COLO829 (cell line): ENCODE measurements at places on chromosomes 2 and 18.
A peak's percentile ranks its signal among the peaks of the same experiment; 100 is the strongest.

GRCh38 chr2:200396781-200397242 is 90.3 kb downstream of the SPATS2L start:
- DNase-seq: no peak

GRCh38 chr2:31535768-31536167 is 45.0 kb downstream of the SRD5A2 start:
- no peak for DNase-seq

DNA sequence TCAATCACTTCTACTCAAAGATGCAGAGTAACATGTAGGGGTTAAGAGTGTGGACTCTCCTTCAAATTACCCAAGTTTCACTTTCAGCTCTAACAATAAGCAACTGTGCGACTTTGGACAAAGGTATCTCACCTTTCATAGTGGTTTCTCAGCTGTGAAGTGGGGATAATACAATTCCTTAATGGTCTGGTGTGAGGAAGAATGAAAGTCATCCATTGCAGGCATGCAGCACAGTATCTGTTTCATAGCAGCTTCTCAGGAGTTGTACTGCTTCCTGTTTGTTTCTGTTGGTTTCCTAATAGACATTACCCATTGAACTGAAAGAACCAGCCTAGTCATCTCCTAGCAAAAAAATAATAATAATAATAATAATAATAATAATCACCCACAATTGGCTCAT is 74.4 kb downstream of the DDX18 start:
- DNase-seq: no peak

- no peak for DNase-seq
These were observed 9.9 kb downstream of the DNMT3A start for GRCh38 chr2:25331686-25332365.

DNA sequence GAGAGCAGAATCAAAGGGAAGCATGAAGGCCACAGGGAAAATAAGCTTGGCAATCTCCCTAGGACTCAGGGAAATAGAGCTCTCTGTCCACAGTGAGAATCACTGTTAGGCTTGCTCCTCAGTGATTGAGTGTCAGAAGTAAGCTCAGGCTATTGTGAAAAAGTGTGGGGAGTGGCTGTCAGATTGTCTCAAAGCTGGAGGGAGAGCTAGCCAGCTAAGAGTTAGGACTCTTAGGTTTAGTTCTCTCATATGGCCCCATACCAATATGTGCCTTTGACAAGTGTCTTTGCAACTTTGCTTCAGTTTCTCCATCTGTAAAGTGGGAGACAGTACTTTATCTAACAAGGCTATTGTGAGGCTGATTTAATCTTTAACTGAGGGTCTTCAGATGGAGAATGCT is 17.2 kb downstream of the EIF4E2 start:
- DNase-seq: no peak

DNA sequence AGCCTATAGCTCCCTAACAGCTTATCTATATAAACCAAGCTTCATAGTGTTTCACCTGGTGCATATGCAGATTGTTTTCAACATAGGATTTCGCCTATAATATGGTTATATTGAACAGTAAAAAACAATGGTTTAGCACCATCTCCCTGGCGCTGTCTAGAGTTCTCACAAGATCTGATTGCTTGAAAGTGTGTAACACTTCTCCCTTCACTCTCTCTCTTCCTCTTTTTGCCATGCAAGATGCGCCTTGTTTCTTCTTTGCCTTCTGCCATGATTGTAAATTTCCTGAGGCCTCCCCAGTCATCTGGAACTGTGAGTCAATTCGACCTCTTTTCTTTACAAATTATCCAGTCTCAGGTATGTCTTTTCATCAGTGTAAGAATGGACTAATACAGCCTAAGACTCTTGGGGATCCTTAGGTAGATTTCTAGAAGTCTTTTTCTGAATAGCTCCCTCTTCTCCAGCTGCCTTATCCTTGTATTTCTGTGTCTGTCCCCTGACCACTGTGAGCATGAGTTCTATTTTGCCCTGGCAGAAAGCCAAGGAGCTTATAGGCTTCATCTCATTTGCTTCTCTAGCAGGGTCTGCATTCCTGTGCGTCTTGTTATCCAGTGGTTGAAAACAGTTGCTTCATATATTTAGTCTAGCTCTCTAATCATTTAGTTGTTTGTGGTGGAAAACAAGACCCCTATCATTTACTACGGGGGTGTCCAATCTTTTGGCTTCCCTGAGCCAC is 401.6 kb downstream of the GPD2 start:
- DNase-seq: no peak

- no peak for DNase-seq
These were observed 29.8 kb downstream of the CYTIP start for GRCh38 chr2:157414050-157414449.

GRCh38 chr2:234364661-234365060 is 132.2 kb downstream of the ARL4C start:
- no peak for DNase-seq

DNA sequence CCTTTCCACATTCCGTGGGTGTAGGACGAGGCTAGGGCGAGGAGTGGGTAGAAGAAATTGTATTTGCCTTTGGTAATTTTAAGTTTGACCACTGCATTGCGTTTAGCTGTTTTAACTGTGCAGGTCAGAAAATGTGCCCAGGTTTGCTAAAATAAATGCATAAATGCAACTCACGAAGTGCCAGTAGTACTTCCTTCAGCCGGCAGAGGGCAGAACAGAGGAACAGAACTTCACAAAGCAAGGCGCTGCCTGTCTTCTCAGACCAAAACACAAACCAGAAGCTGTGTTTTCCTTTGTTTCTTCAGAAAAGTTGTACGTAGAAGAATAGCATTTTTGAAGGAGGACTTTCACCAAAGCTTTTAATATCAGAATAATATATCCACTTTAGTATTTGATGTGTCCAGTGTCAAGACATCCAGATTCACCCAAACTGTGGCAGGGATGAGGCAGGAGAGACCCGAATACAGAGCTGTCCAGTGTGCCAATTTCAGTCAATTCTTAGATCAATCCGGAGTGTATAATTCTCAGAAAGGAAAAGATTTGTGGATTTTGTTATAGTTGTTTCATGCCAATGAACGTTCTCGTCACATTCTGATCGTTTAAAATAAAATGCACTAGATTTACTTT is 348.6 kb downstream of the DLGAP1 start:
- peak; percentile 28 for DNase-seq

DNA sequence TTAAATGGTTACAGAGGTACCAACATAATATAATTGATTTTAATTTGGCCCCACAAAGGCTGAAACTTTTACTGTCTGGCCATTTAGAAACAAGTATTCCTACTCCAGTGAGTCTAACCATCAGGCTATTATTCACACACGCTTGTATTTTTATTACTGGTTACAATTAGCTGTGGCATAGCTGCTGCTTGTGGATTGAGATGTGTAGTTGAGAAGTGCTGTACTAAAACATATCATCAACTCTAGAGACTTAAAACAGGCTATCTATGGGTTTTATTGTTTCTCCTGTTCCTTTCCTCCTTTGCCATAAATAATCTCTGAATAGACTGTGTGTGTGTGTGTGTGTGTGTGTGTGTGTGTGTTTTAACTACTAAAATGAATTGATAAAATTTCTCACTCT is 530.2 kb downstream of the CCDC85A start:
- no peak for DNase-seq

DNA sequence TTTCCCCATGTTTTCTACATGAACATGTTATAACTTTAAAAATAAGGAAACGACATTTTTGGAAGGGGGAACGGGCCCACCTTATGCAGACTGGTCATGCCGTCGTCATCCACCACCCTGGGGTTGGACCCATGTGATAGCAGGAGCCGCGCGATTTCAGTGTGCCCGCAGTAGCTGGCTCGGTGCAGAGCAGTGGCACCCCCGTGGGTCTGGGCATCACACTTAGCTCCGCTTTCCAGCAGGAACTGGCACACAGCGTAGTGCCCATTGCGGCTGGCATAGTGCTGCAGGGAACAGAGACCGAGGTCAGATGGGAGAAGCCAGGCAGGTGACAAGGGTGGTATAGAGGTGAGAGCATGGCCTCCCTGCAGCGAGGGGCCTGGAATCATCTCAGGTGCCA is 4.5 kb downstream of the ANKRD39 start:
- DNase-seq: no peak

DNA sequence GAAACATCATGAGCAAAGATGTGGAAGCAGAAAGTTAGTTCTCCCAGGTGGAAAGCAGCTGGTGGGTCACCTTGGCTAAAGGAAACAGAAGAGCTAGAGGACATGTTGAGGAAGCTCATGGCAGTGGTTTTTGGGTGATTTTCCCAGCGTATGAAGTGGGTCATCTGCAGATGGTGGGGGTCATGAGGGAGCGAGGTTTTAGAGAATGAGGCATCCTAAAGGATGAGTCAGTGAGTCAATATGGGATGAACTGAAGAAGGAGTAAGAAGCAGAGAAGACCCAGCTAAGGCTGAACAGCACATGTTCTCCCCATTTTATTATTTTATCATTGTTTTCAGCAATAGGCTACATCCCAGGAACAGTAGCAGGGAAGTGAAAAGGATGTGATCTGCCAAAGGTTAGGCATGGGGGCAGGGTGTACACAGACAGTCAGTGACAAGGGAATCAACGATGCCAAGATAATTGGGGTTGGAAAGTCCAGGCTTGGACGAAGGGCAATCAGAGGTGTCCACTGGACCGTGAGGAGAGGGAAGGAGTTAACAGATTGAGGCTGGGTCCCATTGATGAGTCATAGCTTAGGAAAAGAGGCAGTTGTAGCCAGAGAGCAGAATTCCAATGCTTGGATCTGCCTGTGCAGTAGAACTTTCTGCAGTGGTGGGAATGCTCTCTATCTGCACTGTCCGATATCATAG is 289.3 kb upstream of the RAB12 start:
- DNase-seq: no peak

GRCh38 chr2:74441690-74442482 is at the start of gene RTKN:
Gene RTKN, minus strand, starts transcription at chr2:74441937. Its CDS starts 121 bp downstream, at chr2:74441816.
- DNase-seq: no peak

DNA sequence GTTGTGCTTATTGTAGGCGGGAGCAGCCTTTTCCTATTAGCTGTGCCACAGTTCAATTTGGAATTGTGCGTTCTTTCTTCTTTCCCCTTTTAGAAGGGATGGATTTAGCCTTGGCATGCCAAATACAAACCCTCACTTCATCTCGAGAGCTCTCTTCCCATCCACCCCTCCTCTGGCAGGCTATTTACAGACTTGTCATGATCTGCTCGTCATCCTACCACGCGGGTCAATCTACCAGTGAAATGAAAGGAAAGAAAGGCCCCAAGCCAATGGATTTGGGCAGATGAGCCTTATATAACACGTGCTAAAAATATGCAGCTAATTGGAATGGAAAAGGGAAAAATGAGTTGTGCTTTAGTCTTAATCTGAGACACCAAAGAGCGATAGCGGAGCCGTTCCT is 277.5 kb downstream of the PRKCE start:
- no peak for DNase-seq

GRCh38 chr2:223300326-223300725 is 248.3 kb downstream of the KCNE4 start:
- no peak for DNase-seq

GRCh38 chr18:62455222-62455621 is 67.6 kb upstream of the ZCCHC2 start:
- DNase-seq: no peak

- DNase-seq: no peak
These were observed 25.9 kb downstream of the THADA start for GRCh38 chr2:43569921-43570320.

GRCh38 chr2:219728991-219729487 is 101.6 kb downstream of the SLC4A3 start:
- no peak for DNase-seq

GRCh38 chr2:55431982-55432627 is 12.4 kb upstream of the CCDC88A start:
- peak; percentile 44 for DNase-seq

DNA sequence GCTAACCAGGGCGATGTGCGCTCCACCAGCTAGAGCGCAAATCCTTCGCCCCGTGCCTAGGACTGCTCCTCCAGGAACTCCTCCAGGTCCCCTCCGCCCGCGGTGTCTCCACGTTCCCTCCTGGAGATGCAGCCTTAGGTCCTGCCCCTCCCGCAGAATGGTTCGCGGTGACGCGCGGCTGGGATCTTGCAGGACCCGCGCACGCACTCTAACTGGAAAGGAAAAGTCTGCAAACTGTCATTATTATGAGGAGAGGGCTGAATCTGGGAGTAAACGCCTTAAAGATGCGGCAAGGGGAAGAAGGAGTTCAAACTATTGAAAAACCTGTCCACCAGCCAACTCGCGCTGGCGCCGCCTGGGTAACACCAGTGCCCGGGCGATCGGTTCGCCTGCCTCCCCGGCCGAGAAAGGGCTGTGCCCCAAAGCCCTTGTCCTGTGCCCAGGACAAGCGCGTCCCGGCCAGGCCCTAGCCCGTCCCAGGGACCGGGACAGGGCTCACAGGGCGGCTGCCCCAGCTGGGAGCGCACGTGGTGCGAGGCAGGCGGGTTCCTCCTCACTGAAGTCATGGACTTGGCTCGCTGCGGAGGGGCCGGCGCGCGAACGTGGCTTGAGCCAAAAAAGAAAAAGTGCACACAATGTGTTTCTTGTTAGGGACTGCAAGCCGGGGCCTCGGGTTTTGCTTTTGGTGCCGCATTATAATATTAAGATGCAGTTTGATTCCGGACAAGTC is 5.5 kb upstream of the ID2 start:
- DNase-seq: no peak

DNA sequence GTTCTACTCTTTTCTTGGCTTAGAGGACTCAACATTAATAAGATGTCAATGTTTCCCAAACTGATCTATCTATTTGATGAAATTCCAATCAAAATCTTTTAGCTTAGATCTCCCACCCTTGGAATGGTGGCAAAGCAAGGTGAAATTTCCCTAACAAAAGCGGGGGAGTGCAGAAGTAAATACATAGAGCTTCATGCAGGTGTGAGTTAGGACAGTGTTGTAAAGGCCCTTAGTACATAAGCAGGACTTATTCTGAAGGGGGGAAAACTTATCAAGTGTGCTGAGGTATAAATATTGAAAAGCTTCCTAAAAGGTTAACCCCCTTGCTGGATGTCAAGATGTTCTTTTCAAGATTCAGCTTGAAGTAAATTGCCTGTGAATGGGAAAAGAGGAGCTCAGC is 608.6 kb upstream of the CELF4 start:
- no peak for DNase-seq

- DNase-seq: no peak
These were observed 33.5 kb upstream of the SPRED2 start for GRCh38 chr2:65465857-65466256.

- DNase-seq: no peak
These were observed 242.8 kb downstream of the GBX2 start for GRCh38 chr2:235925250-235925919.

DNA sequence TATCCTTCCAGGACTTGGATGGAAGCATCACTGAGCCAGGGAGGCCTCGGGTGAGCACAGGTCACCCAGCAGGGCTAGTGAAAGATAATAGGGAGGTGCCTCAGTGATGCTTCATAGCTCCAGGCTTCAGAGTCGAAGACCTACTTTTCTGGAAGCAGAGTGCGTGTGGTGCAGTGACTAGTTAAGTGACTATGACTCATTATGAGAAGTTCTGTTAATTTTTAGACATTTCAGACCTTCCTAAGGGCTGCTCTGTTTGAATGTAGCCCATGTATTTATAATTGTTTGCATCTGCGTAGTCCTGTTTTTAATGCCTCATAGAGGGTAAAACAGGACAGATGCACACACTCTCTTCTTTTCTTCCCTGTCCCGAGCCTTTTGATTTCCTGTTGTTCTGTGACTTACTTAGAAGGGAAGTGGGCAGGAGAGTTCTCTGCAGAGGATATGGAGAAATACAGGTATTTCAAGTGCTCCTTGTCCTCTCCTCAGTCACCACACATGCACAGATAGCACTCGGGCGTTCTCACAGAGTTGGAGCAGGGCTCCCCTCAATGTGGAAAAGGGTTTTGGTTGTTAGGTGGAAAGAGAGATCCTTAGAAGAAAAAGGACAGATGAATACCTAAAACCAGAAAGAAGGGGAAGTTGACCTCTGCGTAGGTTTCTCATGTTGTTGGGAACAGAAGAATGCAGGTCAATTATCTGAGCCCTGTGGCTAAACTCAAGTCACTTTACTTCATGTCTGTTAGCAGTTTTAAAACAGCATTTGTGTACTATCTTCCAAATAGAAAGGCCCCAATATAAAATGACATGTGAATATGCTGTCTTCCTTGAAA is 34.7 kb downstream of the RALB start:
- peak; percentile 66 for DNase-seq
